ENCODE measurements at places on chromosomes 6 and 20.

DNA sequence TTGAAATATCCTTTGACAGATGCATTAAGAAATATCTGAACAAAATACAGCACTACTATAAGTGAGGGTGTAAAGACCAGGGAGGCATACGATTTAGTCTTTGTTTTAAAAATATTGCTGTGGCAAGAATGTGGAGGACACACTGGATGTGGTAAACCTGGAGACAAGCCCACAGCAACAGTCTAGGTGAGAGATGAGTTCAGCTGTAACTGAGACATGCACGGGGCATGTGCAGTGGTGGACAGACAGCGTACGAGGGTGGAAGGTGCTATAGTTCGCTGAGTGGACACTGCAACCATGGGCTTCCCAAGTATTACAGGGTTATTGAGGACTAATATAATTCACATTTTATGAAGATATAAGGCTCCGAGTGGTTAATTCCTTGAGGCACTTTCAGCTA lies 1.8 kb downstream of the NANP start:
- no peak for DNase-seq

DNA sequence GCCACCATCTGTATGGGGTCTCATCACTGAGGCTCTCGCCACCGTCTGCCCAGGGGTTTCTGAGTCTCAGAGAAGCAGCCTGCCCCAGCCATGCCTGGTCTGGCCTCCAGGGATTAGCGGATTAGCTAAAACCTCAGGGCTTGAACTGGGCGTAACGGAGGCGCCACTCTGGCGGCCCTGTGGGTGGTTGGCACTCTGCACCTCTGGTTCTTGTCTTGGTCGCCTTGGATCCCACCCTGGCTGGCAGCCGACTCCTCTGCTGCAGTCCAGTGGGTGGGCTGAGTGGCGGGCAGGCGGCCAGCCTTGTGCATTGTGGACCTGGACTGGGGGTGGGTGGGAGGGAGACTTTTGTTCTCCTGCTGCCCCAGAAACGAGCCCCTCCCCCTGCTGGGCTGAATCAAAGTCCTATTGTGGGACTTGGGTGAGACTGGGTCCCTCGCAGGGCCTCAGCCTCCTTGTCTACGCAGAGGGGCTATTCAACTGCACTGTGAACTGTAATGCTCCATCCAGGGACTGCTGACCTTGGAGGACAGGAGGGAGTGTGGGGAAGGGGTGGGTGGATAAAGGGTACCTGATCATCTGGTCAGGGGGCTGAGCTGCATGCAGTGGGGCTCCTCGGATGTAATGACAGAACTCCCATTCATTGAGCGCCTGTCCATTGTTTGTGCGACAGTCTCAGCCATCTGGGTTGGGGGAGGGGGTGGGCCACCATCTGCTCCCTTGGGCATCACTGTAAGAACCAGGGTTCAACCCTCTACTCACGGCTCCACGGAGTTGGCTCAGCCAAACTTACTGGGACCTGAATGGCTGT lies 23.9 kb downstream of the SUN5 start:
- DNase-seq: no peak

DNA sequence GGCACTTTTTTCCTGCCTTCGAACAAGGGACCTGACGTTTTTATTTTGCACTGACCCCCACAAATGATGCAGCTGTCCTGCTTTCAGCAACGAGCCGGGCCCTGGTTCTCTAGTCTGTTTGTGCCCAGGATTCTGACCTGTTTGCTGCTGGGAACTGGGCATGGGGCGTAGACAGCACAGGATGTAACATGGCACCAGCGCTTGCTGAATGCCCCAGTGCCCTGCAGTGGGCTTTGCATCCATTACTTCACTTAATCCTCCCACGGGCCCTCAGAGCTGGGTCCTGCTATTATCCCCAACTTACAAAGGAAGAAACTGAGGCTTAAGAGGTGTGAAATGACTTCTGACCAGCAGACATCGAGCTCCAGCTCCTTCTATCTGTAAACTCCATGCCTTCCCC lies 80.4 kb upstream of the PMEPA1 start:
- no peak for DNase-seq

GRCh38 chr20:19019734-19020364 lies 192.6 kb upstream of the SLC24A3 start:
- no peak for DNase-seq

DNA sequence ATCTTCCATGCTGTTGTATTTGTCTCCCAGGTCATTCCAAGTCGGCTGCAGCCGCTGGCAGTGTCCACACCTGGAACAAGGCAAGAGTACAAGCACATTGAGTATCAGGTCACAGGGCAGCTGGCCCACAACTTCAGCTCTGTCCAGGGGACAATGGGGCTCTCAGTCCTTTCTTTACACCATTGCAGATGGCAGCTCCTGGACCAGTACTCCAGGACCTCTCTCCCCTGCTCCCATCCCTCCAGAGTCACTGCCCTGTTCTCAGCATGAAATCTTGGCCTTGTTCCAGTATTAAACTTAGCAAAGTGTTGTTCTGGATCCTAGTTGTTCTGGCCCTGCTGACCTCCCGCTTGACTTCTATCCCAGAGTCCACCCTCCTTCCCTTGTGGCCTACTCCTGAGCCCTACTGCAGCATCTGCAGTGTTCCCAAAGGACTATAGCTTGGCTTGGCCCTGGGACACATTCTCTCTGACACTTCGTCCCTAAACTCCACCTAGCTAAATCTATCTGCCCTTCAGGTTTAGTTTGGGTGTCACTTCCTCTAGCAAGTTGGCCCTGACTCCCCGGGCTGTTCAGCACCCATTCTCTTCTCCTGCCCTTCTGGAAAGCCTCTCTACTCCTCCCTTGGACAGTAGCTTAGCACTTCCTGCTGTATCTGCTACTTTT lies 5.8 kb downstream of the TXNDC5 start:
- DNase-seq: no peak

DNA sequence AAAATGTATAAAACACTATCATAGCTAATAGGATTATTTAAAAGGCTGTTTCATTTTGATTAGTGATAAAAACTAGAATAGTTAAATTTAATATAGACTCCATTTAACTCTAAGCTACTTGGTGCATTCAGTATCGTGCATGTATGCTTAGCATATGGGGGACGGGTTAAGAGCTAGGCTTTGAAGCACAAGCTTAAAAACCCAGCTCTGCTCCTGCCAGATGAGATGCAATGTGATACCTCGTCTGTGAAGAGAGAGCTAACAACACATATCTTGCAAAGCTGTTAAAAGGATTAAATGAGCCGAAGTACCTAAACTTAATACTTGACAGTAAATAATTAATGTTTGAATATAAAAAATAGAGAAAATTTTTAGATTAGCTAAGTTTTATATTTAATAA lies 42.2 kb downstream of the DTNBP1 start:
- no peak for DNase-seq

DNA sequence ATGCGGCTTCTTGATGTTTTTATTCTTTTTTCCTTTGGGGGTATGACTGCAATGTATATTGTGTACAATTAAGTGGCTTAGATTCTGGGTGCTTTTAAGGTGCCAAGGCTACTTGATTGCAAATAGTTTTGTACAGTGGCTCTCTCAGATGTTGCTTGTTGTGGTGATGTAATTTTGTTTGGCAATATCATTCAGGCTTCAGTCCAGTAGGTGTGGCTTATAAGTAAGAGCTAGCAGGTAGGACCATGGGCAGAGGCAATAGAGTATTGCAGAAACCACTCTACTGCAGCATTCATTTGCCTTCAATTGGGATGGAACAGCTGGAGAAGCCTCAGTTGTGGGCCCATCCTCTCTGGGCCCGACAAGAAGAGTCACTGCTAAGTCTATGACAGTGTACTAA lies 407.9 kb upstream of the MAN1A1 start:
- no peak for DNase-seq

DNA sequence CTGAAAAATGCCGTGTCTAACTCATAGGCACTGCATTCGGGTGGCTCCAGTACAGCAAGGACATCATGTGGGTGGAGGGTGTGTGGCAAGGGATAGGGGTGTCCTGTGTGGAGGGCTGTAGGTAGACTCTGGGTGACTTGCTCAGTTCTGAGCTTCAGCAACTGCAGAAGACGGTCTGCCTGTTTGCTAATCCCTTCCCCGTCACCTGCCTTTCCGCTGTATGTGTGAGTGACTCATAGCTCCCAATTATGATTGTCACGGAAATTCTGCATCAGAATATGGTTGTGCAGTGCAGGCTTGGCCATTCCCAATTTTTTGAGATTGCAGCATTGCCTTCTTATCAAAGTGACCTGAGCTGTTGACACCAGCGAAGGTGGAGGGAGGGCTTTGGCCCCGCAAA lies 174.3 kb downstream of the CDH4 start:
- no peak for DNase-seq
